ENCODE measurements at places on chromosomes 1 and 21.

DNA sequence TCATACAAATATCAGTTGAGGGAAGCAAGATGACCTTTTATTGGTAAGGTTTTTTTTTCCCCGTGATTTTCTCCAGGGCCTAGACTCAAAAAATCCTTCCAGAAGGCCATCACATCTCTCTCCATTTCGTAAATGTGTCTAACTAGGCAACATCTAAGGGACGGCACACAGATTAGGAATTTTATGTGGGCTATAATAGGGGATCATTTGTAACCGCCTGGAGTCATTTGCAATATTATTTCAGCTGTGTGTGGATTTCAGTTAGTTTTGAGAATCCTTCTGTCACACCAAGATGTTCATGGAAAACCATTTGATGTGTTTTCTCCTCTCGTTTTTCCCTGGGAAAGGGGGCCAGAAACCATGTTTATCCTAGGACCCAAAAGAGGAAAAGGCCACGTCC, 63.1 kb downstream of the ATP5PO start:
- no peak for DNase-seq

- DNase-seq = no peak
Measured at GRCh38 chr1:146035048-146035423, 13.5 kb upstream of the HJV start.

GRCh38 chr21:23402929-23403520, 2204.3 kb downstream of the MRPL39 start:
- no peak for DNase-seq

DNA sequence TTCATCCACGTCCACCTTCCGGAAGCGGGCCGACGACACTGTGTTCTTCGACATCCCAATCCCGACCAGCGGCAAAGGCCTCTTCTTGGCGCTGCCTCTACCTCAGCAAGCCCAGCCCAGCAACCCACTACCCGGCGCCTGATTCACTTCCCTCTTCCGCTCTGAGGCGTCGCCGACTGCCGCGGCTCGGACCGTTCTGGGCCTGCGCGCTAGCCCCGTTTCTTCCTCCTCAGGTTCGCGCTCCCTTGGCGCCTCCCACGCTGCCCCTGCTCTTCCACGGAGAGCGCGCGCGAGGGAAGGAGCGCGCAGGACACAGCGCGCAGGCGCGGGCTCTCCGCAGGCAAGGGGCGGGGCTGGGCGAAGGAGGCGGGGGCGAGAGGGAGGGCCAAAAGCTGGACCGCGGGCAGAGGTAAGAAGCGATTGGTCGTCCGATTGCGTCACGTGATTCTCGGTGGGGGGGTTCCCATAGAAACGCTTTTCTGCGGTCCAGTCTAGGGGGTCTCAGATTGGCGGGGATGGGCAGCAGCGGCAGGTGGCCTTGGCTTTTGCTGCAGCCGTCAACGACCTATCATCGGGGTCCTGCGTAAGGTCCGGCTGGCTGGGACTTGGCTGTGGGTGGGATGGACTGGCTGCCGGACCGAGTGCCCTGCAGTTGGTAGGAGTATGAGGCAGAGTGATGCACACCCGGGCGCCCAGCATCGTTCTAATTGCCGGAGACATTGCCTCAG, at the start of gene ARPC5:
TSS of gene ARPC5 (minus strand) at position 178 of the 728 bp plus-strand sequence. CDS start at position 54, 124 bp downstream.
- peak; percentile 98 for DNase-seq

- DNase-seq = peak; percentile 52
Measured at GRCh38 chr1:39955547-39956539, 898 bp downstream of the MFSD2A start.

DNA sequence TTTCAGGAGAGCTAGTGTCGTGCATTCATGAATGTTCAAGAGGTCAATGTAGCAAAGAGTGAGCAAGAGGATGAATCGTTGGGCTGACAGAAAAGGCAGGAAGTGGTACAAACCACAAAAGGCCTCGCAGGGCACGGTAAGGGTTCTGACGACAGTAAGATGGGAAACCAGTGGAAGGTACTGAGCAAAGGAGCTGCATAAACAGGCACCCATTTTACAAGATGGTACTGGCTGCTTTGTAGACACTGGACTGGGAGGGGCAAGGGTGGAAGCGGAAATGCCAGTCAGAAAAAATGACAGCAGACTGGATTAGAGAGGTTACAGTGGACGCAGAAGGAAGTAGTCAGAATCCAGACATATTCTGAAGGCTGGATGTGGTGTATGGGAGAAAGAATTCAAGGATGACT, 123.5 kb downstream of the PTPN14 start:
- no peak for DNase-seq

DNA sequence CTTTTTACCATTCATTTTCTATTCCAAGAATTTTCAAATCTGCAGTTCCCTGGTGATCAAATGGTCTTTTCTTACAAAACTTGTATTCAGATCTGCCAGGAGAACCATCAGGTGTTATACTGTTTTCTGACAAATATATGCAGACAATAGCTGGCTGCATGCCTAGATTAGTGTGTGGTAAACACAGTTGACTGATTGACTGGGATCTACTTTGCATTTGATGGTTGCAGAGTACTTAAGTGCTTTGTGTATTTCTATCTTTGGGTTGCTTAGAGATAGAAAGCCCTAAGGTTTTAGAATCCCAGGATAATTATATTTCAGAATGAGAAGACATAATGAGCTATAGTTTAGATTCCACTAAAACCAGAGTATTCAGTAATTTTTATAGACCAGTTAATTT, 102.0 kb upstream of the CHODL start:
- DNase-seq = no peak

DNA sequence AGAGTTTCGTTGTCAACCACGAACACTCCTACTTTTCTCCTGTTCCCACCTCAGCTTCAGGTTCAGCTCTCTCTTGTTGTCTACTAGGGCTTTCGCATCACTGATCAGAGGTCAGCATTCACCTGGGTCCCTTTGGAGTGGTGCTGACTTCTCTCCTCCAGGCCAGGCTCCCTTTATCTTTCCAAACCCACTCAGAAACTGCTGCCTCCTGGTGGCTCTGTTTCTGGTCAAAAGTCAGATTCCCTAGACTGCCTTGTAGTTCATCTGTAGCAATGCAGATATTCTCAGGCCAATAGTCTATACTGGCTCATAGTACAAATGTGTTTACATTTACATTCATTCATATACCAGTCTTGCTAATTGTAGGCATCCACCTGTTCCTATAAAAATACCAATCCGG, 6.4 kb upstream of the ERI3 start:
- DNase-seq = no peak

- DNase-seq = no peak
Measured at GRCh38 chr1:113942527-113942926, 13.4 kb downstream of the HIPK1 start.

DNA sequence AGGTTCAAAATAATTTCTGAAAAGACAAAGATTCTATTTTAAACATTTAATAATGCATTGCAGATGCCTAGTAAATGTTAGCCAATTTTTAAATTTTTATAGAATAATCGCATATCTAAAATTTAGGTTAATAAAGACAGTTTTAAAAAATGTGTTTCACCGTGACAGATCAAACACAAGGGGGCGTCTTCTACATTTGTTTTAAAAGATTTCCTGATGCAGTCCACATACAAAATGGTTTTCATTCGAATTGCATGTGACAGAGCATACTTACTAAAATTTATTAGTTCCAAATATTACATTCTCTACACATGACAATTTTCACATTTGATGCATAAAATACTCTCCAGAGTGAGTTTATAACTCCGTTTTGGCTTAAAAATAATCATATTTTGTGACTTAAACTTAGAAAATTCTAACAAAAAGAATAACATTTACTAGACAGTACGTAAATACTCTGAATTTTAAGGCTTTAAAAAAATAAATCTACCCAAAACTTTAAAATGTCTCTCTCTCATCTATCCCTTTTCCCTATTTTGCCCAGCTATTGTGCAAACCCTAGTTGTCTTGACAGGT, 75.5 kb downstream of the ADAMTS1 start:
- no peak for DNase-seq

DNA sequence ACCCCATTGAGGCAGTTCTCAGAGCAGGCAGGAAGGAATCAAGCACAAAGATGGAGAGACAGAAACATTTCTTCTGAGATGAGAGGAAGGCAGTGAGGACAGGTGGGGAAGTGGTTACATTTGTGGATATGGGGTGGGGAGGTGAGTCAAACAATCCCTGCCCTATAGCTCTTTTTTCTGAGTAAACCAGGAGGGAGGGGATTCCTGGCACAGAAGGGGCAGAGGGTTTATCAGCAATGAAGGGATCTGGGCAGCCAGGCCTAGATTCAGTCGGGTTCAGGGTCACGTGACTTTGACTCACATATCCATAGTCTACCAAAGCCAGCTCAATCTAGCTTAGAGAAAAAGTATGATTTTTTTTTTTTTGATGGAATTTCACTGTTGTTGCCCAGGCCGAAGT, 15.7 kb upstream of the PHC2 start:
- DNase-seq = no peak

GRCh38 chr1:15997076-15997585, 6.9 kb upstream of the SRARP start:
- DNase-seq = no peak
